Thoracic aorta (tissue), 2 donors: ENCODE measurements at places on chromosomes 13 and 19. TPM values are rescaled to one million over a fixed set of nuclear protein-coding genes. Genes with fewer than 3 reads are reported as not detected.

DNA sequence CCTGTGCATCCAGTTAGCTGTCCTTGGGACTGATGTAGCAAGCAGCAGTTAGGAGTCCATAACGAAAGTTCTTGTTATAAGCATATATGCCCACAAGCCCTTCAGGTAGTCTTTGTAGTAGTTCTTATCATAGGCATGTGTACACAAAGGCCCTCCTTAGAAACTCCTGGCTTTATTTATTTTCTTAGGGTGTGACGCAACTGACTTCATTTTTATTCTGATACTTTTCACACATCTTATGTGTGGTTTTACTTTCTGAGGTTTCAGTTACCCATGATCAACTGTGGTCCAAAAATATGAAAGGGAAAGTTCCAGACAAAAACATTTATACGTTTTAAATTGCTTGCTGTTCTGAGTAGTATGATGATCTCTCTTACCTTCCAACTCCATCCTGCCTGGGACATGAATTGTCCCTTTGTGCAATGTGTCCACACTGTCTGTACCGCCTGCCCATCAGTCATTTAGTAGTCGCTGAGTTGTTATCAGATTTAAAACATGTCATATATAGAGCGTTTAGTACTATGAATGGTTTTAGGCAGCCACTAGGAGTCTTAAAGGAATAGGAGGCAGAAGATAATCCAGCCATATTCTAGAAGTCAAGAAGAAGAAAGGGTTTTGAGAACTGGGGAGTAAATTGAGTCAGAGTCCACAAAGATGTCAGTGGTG lies 19.4 kb downstream of the GPC5 start:
- H3K27me3 ChIP-seq, result no peaks in the 10 kb centered on the region
- no peaks in the 10 kb centered on the region for H3K4me1 ChIP-seq
- no peak overlapping the region for H3K4me3 ChIP-seq
- no peaks in the 10 kb centered on the region for H3K36me3 ChIP-seq
- DNase-seq, result no peak

- DNase-seq, result no peak
- H3K36me3 ChIP-seq, result no peaks in the 10 kb centered on the region
- H3K27me3 ChIP-seq, result no peaks in the 10 kb centered on the region
- H3K27ac ChIP-seq, result no peak overlapping the region
- no peak overlapping the region for H3K4me3 ChIP-seq
These were observed 3.0 kb upstream of the ACSBG2 start for GRCh38 chr19:6132482-6132881.

- H3K27ac ChIP-seq, result peak overlapping the region; percentile 31
- H3K36me3 ChIP-seq, result no peaks in the 10 kb centered on the region
- no peaks in the 10 kb centered on the region for H3K27me3 ChIP-seq
- H3K4me1 ChIP-seq, result peaks cover 14% of the 10 kb centered on the region
- no peak for DNase-seq
These were observed 138.5 kb downstream of the KLF12 start for GRCh38 chr13:73995736-73996135.

GRCh38 chr19:34269968-34270621 lies 15.7 kb downstream of the GARRE1 start:
- H3K27me3 ChIP-seq, result no peaks in the 10 kb centered on the region
- no peaks in the 10 kb centered on the region for H3K36me3 ChIP-seq
- peak overlapping the region; percentile 88 for H3K27ac ChIP-seq
- H3K4me1 ChIP-seq, result peaks cover 33% of the 10 kb centered on the region
- peak overlapping the region; percentile 54 for H3K4me3 ChIP-seq
- DNase-seq, result peak; percentile 16

- no peaks in the 10 kb centered on the region for H3K27me3 ChIP-seq
- H3K4me3 ChIP-seq, result no peak overlapping the region
- no peaks in the 10 kb centered on the region for H3K4me1 ChIP-seq
- no peak for DNase-seq
These were observed 546.6 kb downstream of the DACH1 start for GRCh38 chr13:71320452-71320851.

DNA sequence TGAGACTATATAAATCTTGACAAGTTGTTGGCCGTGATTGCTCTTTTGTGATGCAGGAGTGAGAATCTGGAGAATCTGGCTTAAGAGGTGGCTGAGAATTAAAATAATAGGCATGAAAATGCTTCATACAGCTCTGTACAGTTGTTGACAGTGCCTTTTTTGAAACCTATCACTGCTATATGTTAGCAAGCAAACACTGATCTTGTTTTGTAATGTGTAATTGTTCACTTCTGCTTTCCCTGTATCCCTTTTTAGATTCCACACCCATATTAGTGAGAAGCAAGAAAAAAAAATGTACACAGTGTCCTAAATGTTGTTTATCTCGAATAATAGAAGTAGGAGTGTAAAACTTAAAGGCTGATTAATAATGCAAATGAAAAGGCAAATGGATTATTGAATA lies 31.1 kb downstream of the ITM2B start:
- H3K4me3 ChIP-seq, result no peak overlapping the region
- H3K36me3 ChIP-seq, result peaks cover 30% of the 10 kb centered on the region
- H3K27me3 ChIP-seq, result no peaks in the 10 kb centered on the region
- H3K4me1 ChIP-seq, result peaks cover 5% of the 10 kb centered on the region
- DNase-seq, result no peak

- DNase-seq, result no peak
- H3K4me3 ChIP-seq, result peak overlapping the region; percentile 57
- peaks cover 35% of the 10 kb centered on the region for H3K36me3 ChIP-seq
- H3K27me3 ChIP-seq, result no peaks in the 10 kb centered on the region
- H3K27ac ChIP-seq, result no peak overlapping the region
These were observed 6.9 kb downstream of the PKN1 start for GRCh38 chr19:14440049-14440448.

Gene CRB3
- total RNA-seq, result 0.54 TPM

Gene SPART
- 86.8 TPM for total RNA-seq

Gene LHB
- not detected for total RNA-seq

Gene TTC9B
- total RNA-seq, result not detected

Gene ZNF181
- 78.0 TPM for total RNA-seq
